ENCODE measurements at places on chromosomes 12 and 14.

GRCh38 chr12:57741844-57742738 is 2.7 kb upstream of the TSPAN31 start:
- DNase-seq: no peak

DNA sequence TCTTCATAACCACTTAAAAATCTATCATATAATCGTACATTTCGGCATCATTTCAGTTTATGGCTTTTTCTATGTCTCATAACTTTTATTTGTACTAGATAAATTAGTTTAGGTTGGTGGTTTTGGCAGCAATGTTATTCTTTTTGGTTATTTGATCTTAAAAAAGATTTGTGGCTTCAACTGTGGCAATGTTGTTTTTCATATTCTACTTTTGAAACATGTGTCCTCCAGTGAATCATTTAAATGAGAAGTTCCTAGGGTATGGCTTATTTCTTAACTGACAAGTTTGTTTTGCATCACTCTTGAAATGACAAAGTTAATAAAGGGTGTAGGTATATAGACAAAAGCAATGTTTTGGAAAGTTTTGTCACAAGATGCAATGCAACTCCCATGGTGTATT is 11.1 kb upstream of the KITLG start:
- no peak for DNase-seq

DNA sequence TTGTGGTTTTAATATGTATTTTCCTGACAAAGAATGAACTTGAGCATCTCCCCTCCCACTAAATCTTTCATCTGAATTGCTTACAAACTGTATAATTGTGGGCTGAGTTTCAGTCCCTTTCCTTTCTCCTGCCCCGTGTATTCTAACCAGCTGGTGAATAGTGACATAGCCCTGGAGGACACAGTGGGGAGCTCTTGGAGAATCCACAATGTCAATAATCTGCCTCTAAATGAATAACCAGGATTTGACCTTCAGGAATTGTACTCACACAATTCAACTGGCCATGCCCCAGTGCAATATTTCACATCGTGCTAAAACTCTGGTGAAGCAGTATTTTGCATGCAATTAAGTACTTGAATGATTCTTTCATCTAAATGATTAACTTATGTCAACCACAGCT is 177.2 kb downstream of the C12orf42 start:
- peak; percentile 99 for DNase-seq

DNA sequence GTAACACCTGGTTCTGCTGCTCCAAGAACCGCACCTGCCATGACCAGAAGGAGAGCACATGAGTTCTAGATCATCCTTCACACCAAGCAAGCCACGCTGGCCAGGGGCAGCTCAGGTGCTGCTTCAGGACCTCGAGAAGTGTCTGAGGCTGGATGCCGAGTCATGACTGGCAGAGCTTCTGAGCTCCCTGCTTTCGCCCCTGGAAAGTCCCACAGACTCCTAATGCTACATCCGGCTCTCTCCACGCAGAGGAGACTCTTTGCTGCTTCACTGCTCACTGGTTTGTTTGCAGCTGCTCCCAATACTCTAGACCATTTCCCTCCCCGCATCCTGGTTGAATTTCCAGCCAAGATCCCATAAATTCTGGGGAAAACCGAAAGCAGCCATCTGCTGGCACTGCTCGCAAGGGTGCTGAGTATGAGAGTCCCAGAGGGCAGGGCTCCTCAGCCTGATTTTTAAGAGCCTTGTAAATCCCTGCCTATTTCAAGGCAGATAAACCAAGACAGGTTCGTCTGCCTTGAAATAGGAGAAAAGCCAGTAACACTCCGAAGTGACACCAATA is 1.4 kb downstream of the KRT2 start:
- no peak for DNase-seq

- peak; percentile 3 for DNase-seq
Observed at GRCh38 chr12:77152623-77153193, 87.3 kb upstream of the E2F7 start.

DNA sequence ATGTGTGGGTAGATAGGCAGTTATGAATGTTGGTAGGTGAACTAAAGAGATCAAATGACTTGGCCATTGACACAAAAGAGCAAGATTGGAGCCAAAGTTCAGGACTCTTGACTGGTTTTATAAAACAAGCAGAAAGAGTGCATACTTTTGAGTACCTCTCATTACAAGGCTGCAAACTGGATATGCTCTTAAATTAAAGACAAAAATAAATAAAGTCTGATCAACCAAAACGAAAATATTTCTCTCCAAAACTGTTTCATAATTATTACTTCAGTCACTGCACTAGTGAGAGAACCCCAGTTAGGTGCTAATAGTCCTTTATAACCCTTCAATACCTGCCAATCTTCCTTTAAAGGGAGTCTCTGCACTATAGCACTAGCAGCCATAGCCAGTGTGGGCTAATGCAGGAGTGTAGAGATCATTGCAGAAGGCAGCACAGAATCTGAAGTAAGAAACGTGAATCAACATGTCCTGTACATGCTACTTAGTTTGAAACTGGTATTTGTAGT is 147.1 kb downstream of the FOXA1 start:
- DNase-seq: no peak

DNA sequence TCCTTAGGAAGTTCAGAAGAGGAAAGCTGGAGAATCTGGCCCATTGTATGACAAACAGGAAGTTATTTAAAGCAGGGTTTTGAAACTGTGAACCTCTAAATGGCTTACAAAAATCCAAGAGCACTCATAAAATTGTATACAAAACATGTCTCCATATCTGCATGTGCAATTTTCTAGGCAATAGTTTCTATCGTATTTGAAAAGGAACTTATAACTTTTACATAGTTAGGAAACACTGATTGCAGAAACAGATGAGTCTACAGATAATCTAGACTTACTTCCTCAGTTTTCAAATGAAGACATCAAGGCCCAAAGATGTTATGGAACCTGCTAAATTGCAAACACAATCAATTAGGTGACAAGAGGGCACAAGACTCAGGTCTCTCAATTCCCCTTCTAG is 53.3 kb upstream of the ETV6 start:
- DNase-seq: no peak

GRCh38 chr12:45475594-45475993 is 253.9 kb upstream of the ARID2 start:
- no peak for DNase-seq

GRCh38 chr14:68816183-68816942 is 23.5 kb upstream of the ZFP36L1 start:
- DNase-seq: peak; percentile 86

GRCh38 chr14:71414631-71415403 is 507.6 kb downstream of the PCNX1 start:
- no peak for DNase-seq

- DNase-seq: no peak
Observed at GRCh38 chr12:1820191-1820895, at the start of gene LRTM2. LRTM2 (plus strand) TSS chr12:1820565; CDS start chr12:1828149, 7,584 bp downstream.

GRCh38 chr14:104718871-104719270 is 5.2 kb upstream of the ADSS1 start:
- no peak for DNase-seq

DNA sequence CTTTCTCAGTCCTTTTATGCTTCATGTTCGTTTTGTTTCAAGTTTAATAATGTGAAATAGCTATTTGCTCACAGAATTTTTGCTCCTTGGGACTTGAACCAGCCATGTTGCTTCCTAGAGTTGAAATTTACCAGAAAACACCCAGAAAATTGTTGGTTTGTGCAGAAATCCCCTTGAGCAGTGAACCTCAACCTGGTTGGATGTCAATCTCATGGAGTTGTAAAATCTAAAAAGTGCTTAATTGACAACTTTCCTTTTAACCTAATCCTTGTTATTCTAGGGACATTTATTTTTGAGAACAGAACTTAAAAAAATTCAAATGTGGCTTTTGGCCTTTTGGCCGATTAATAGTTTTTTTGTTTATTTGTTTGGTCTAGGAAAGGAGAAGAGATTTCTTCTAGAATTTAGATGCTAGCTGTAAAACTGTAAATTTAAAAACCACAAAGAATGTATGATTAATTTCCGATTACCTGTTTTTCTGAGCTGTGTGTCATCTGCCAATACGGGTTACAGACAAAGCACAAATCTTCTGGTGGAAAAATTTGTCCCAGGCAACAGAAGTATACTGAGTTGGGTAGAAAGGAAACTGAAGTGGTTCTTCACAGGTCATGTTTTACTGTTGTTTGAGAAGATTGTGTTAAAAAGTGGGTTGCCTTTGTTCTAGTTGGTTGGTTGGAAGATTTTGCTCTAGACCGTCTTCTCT is 154.4 kb downstream of the FUT8 start:
- DNase-seq: no peak

- no peak for DNase-seq
Observed at GRCh38 chr14:49849213-49849847, 3.3 kb downstream of the NEMF start.

DNA sequence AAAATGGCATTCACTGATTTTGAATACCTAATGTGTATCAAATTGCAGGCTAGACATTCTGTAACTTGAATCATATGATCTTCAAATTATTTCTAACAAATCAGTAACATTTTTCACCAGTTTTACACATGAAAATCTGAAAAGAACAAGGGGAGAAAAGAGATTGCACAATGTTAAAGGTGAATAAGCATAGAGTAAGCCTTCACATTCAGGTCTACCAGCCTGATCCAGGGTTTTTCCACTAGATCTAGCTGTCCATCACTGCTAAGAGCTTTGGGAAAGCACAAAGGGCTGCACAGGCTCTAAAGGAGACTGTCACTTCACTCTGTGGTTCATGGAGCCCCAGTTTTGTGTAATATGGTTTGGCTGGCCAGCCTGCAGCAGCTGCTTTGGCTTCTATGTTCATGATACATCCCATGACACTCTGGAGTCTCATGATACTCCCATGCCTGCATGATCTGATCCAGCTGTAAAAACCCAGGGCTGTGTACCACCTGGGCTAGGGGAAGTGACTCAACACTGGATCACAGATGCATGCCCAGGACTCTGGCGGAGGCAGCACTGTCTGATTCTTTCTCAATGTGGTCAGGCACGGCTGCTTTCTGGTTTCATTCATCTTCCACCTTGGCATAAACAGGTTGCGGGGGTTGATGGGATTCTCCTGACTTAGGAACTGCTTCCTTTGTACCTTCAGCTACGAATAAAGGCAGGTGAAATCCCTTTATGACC is 859.7 kb downstream of the GALC start:
- DNase-seq: no peak

DNA sequence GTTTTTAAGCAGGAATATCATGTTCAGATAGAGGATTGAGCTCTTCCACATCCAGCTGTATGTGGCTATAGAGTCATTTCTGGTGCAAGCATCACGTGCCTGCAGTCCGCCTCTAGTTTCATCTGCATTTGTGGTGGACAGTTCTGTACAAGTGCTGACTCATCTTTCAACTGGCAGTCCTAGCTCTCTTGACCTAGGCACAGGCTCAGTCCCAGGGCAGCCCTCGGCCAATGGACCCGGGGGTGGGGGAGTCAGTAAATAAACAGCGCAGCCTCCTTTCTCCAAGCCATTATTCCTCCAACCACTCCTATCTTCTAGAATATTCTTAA is 41.8 kb upstream of the FRMD6 start:
- DNase-seq: no peak

DNA sequence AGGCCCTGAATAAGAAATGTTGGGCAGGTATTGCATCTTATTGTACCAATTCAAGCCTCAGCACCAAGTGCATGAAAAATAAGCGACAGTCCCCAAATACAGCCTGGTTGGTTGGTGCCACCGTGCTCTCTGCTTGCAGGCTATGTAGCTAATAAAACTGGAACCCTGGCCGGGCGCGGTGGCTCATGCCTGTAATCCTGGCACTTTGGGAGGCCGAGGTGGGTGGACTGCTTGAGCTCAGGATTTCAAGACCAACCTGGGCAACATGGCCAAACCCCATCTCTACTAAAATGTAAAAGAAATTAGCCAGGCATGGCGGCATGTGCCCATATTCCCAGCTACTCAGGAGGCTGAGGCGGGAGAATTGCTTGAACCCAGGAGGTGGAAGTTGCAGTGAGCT is 25.5 kb downstream of the FOXN3 start:
- DNase-seq: no peak

GRCh38 chr14:104304451-104305351 is 166.3 kb downstream of the KIF26A start:
- no peak for DNase-seq

- DNase-seq: no peak
Observed at GRCh38 chr14:26741711-26742212, 143.9 kb upstream of the NOVA1 start.

DNA sequence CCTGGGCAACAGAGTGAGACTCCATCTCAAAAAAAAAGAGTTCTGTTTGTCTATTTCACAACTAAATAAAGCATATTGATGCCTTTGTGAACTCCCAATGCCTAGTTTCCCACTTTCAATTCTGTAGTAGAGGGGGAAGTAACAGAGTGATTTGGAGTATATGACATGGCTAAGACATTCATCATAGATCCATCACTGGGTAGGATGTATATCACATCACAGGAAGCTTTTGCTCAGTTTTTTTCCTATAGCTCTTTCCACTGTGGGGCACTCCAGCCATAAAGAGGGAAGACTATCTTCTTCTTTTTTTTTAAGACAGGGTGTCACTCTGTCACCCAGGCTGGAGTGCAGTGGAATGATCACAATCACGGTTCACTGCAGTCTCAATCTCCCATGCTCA is 154.0 kb upstream of the BCL2L14 start:
- no peak for DNase-seq

GRCh38 chr14:89477391-89477790 is 60.4 kb upstream of the FOXN3 start:
- no peak for DNase-seq
